Hematopoietic multipotent progenitor cell treated with erythropoietin and hydrocortisone succinate and interleukin-3 and kit ligand, for 8 days (in vitro differentiated cells): ENCODE measurements at places on chromosomes 1 and 21.

DNA sequence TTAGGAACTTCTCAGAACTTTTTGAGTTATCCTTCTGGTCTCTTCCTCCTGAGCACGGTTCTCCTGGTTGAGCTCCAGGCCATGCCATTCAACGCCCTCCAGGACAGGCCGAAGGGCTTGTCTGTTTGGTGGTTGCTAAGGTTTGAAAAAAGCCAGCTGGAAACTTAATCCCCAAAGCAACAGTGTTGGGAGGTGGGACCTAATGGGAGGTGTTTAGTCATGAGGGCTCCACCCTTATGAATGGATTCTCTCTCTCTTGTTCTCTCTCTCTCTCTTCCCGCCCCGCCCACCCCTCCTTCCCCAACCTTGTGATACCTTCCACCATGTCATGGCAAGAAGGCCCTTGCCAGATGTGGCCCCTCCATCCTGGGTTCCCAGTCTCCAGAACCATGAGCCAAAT is 829 bp downstream of the KCNE1 start:
- no peak for DNase-seq

GRCh38 chr21:40139636-40140035 is 272.4 kb downstream of the PCP4 start:
- no peak for DNase-seq

- DNase-seq = no peak
These were observed 42.7 kb upstream of the RGS2 start for GRCh38 chr1:192766009-192766625.

- no peak for DNase-seq
These were observed 1329.6 kb downstream of the KCNT2 start for GRCh38 chr1:195278644-195279043.

GRCh38 chr1:95685081-95685480 is 451.1 kb downstream of the RWDD3 start:
- no peak for DNase-seq

- peak; percentile 43 for DNase-seq
These were observed 14.0 kb downstream of the PRDM15 start for GRCh38 chr21:41865002-41865777.

DNA sequence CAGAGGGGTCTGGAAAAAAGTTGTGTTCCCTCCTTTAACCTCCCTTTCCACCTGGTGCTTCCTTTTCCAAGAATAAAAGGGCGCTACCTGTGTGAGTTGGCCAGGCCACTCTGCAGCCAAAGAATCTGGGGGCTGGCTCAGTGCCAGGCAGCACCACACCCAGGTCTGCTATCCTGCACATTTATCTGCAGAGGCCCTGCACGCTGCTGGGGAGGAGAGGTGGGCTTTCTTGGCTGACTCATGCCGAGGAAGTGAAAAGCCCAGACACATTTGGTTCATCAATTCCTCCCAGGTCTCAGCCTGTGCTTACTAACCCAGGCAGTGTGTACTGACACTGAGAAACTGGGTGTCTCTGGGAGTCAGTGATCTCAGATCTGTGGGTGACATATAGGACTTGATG is 79.8 kb upstream of the F3 start:
- DNase-seq = peak; percentile 79

GRCh38 chr1:147627435-147628110 is 42.8 kb downstream of the ACP6 start:
- peak; percentile 46 for DNase-seq

GRCh38 chr1:72366466-72366865 is 84.1 kb upstream of the NEGR1 start:
- DNase-seq = peak; percentile 12

GRCh38 chr1:15966081-15966955 is 9.6 kb downstream of the ZBTB17 start:
- no peak for DNase-seq

DNA sequence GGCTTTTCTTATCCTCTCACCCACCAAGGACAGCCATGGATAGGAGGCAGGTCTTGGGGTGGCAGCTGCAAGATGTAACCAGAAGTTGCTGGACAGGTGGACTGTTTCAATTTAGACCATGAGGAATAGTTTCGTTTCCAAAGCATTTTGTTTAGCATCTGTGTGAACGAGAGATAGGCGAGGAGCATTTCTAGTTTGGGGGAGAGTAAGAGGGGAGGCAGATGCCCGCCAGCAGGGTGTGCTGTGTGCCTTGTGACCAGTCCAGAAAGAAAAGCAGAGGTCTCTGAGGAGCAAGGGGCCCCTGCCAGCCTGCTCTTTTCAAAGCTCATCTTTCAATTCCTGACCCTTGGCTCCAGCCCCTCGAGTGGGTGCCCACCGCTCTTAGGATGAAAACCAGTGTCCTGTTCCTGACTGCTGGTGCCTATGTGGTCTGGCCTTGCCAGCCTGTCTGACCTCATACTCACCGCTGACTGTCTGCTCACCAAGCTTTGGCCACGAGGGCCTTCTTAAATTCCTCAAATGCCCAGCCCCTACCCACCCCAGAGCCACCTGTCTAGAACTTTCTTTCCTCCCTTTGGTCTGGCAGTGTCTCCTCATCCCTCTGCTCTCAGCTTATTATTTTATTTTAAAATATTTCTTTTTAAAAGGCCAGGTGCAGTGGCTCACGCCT is 8.5 kb downstream of the SERINC2 start:
- peak; percentile 43 for DNase-seq

DNA sequence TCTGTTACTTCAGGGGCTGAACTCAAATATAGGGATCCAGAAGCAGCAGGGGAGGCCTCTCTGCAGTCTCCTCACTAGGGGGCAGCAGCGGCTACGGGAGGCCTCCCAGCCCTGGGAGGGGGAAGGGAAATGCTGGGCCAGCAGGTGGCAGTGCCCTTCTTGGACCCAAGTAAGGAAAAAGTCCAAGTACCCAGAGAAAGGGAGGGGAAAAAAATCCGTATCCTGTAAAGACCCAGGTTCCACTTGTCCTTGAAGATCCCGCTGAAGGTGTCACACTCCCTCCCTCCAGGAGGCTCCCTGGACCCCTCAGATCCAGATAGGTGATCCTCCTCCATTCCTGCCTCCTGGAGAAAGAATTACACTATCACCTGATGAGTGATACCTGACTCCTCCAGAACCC is 14.1 kb upstream of the NUAK2 start:
- peak; percentile 86 for DNase-seq

- DNase-seq = no peak
These were observed at the start of gene AGT for GRCh38 chr1:230713915-230714764. TSS of gene AGT (minus strand) at chr1:230714122. CDS start at chr1:230710823, 3,299 bp downstream.

- DNase-seq = no peak
These were observed 49.7 kb upstream of the DISP3 start for GRCh38 chr1:11429226-11429625.

- no peak for DNase-seq
These were observed 61.3 kb downstream of the PRDM16 start for GRCh38 chr1:3130268-3130667.

GRCh38 chr1:82565146-82565545 is 764.4 kb downstream of the ADGRL2 start:
- no peak for DNase-seq

DNA sequence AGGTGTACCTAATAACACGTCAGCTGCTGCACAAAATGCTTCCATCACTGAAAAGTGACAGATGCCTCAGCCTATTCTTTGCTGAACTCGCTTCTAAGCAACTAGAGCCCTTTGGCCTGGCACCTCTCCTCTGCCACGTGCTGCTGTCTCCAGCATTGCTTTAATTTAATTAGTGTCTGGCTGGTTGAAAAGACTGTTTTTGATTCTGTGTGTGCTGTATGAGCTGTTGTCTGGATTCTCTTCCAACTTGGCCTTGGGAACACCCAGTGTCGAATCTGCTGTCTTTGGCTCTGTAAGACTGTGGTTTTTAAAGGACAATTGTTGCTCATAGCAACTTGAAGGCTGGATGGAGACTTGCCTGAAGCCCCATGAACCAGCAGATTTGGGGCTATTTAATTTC is 109.5 kb downstream of the PSMG1 start:
- no peak for DNase-seq

GRCh38 chr21:44650973-44651675 is 3.3 kb downstream of the KRTAP12-4 start:
- no peak for DNase-seq

- DNase-seq = no peak
These were observed 239.0 kb downstream of the USH2A start for GRCh38 chr1:216184126-216184680.

- DNase-seq = no peak
These were observed 599.0 kb downstream of the LMO4 start for GRCh38 chr1:87927391-87928280.

DNA sequence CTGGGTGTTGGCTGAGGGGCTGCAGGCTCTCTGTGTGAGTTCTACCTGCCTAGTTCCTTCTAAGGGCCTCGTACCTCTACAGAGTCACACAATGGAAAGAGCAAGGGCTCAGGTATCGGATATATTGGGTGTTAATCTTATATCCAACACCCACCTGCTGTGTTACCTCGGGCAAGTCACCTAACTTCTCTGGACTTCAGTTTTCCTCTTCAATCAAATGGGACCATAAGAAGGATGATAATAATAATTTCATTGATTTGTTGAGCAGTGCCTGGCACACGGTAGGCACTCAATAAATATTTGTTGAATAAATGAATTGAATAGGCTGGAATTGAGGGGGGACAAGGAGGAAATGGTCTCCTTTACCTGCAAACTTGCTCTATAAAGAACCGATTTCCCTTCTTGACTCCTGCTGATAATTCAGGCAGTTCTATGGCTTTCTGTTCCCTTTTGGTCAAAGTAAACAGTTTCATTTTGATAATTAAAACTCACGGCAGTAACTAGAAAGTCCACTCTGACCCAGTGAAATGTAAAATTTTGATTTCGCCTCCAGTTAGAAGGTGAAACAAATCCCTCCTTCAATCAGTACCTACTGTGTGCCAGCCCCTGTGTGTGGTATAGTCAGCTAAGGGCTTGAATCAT is 16.5 kb upstream of the MAN1C1 start:
- DNase-seq = no peak

GRCh38 chr1:68516066-68516465 is 19.2 kb upstream of the DEPDC1 start:
- no peak for DNase-seq

DNA sequence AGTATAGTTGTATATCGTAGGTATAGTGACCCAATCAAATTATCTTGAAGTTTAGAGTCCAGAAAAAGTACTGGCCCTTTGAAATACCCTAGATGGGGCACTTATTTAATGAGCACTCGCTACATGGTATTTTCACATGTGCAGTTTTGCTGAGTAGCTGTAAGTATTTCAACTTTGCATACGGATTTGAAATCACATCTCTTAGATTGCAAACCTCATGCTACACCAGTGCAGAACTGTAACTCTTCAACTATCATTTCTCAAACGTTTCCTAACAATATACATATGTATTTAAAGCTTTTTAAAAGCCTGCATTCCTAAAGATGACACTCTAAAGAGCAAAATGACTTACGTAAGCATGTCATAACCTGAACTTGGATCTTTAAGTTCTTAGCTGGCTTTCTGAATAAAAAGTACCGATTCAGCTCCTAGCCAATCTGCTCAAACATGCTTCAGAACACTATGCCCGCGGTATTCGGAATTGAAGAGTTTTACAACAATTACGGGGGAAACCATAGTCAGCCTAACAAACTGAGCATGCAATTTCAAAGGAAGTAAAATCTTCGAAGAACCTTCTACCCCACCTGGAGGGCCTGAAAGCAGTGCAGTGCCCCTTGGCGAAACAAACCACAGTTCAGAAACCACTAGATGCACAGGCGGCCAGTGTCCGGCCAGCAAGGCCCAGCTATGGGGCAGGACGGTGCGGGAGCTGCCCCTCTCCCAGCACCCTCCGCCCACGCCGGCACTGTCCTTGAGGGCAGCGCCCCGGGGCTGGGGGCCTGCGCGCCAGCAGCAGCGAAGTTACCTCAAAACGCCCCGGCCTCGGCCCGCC is 863 bp downstream of the FH start:
- DNase-seq = peak; percentile 10
